Activated CD8-positive, alpha-beta memory T cell treated with anti-CD3 and anti-CD28 coated beads for 1 hour (primary cell): ENCODE measurements at places on chromosomes 5 and 9.

- DNase-seq, result no peak
These were observed 4.8 kb downstream of the ALDH1A1 start for GRCh38 chr9:72947984-72948465.

DNA sequence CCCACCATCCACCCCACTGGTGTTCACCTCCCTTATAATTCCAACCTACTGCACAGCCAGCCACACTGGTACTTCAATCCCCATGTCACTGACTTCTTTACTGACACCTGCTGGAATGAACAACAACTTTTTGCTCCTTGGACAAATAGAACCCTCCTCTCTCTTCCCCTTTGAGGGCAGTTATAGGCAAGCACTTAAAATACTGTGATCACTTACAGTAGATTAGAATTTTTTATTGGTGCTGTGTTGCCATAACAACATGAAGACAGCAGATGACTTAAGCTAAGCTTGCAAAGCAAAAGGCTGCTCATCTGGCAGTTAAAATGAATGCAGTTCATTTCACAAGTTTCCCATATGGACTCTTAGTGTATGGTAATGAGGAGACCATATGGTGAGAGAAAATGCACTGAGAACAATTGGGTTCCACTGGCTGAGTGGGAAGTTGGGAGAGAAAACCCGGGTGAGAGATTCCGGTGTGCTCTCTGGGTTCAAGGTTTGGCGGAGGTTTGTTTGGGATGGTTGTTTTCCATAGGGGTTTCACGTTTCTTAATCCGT, 374.3 kb downstream of the EBF1 start:
- DNase-seq, result no peak

DNA sequence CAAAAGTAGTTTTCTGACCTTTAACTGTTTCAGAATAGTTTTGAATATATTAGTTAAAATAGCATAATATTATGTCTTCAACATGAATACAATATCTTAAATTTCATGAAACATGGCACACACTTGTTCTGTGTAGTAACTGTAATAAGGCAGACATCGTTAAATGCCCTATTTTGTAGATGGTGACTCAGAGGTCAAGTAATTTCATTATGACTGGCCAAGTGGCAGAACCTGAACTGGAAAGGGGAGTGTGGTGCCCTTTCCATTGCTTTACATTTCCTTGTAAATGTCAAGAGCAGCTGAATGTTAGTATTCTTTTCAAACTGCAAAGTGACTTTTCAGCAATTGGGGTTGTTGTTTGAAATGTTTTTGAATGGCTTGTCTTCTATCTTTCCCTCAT, 201.2 kb upstream of the CDKN2B start:
- DNase-seq, result no peak

- DNase-seq, result no peak
These were observed 103.3 kb downstream of the SVEP1 start for GRCh38 chr9:110476251-110476650.

- no peak for DNase-seq
These were observed 165.7 kb downstream of the PSAT1 start for GRCh38 chr9:78462611-78463010.

- DNase-seq, result no peak
These were observed 9.6 kb upstream of the CCDC112 start for GRCh38 chr5:115306011-115306536.

- DNase-seq, result no peak
These were observed 902 bp downstream of the HABP4 start for GRCh38 chr9:96450613-96451528.

DNA sequence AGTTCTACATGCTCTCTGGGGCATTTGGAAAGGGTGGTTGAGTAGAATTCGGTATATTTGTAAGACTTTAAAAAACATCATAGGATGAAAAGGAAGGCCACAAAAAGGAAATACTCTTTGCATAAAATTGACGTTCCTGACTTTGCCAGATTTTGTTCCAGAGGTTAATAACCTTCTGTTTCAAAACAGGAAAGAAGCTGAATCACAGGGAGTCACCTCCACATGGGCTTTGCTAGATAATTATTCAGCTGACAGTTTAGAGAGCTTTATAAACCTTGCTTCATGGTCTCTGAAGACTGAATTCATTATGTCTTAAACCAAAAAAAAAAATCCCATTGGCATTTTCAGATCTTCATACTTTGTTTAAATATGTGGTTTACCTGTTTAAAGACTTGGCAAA, 203.7 kb downstream of the SEMA6A start:
- DNase-seq, result no peak

- no peak for DNase-seq
These were observed 15.9 kb downstream of the DNLZ start for GRCh38 chr9:136347472-136348256.

DNA sequence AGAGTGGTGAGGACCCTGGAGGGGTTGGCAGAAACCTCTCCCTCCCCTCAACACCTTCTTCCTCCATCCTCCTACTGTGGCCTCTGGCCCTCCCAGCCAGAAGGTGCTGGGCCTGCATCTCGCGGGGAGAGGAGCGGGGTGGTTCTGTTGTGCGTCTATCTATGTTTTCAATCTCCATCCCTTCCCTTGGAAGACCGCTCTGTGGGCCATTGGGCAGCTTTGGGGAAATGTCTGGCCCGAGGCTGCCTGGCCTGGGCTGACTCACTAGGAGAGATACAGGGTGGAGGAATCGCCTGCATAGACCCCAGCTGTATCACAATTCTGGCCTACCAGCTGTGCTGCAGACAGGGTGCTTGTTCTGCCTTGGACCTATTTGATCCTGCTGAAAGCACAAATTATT, 48.4 kb upstream of the DAB2IP start:
- DNase-seq, result no peak

DNA sequence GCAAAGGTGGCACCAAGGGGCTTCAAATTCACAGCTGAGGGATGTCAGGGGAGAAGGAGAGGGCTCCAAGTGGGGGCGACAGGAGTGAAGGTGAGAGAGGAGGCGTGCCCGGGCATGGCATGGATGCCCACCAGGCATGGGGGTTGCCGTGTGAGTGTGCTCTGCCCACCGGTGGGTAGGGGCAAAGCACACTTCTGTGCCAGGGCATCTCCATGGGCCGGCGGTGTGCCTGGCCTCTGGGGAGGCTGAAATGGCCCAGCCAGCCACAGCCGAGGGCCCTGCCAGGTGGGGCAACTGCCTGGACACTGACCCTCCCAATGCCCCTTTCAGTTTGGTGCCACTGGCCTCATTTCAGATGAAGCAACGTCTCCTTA, 14.0 kb upstream of the RNU6ATAC start:
- DNase-seq, result no peak

GRCh38 chr9:124197177-124198095, 60.3 kb upstream of the NEK6 start:
- no peak for DNase-seq

GRCh38 chr9:124960409-124960752, 19.5 kb upstream of the GOLGA1 start:
- no peak for DNase-seq

DNA sequence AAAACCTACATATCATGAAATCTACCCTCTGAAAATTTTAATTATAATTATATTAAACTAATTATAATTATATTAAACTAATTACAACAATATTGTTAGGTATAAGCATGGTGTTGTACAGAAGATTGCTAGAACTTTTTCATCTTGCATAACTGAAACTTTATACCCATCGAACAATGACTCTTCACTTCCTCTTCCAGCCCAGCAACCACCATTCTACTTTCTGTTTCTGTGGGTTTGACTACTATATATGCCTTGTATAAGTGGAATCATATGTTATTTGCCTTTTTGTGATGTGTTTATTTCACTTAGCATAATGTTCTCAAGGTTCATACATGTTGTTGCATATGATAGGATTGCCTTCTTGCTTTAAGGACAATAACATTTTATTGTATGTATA, 274.2 kb upstream of the CCNH start:
- DNase-seq, result no peak

- DNase-seq, result no peak
These were observed 290.0 kb downstream of the CETN3 start for GRCh38 chr5:90119531-90119971.

- no peak for DNase-seq
These were observed 111.6 kb downstream of the CMYA5 start for GRCh38 chr5:79800979-79801827.

GRCh38 chr5:151671950-151672349, 14.8 kb downstream of the SPARC start:
- no peak for DNase-seq

GRCh38 chr5:32155211-32155610, 18.9 kb downstream of the GOLPH3 start:
- no peak for DNase-seq

DNA sequence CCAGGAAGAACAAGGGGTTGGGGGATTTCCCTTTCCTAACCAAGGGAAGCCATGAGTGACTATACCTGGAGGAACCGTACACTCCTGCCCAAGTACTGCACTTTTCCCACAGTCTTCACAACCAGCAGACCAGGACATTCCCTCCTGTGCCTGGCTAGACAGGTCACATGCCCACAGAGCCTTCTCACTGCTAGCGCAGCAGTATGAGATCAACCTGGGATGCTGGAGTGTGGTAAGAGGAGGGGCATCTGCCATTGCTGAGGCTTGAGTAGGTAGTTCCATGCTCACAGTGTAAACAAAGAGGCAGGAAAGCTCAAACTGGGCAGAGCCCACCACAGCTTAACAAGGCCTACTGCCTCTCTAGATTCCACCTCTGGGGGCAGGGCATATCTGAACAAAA, 35.9 kb downstream of the SAXO1 start:
- DNase-seq, result no peak

DNA sequence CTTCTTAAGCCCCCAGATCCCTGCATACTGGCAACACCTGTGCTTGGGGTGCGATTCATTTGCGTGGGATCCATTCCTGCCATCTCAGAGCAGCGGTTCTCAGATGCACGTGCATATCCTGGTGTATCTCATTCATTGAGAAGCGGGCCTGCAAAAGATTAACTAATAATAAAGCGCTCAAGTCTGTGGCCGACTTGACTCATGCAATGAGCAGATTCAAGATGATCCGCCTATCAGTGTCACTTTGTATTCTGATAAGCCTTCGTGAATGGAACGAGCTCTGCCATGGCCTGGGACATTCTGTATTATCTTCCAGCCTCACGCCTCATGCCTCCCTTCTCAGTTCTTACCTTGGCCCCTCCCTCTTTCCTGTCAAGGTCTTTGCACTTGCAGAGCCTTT, 22.3 kb downstream of the C1QTNF2 start:
- no peak for DNase-seq
